ENCODE measurements at places on chromosomes 11 and 22. TPM values are rescaled to one million over a fixed set of nuclear protein-coding genes. Genes with fewer than 3 reads are reported as not detected.

Gene KRTAP5-3
- not detected for total RNA-seq

Gene CYTH4
- total RNA-seq, result under 0.01 TPM

Gene TRIM6
- total RNA-seq, result 5.2 TPM

Gene PHOX2A
- total RNA-seq, result not detected

Gene FAR1
- 57.5 TPM for total RNA-seq

Gene PDE3B
- total RNA-seq, result 0.28 TPM

Gene RBM7
- total RNA-seq, result 48.8 TPM

Gene MYEOV
- total RNA-seq, result 4.8 TPM

Gene GAL
- not detected for total RNA-seq

Gene GPR152
- not detected for total RNA-seq

Gene TIMM10
- 59.2 TPM for total RNA-seq

Gene SIAE
- total RNA-seq, result 18.6 TPM

Gene INPP5J
- under 0.01 TPM for total RNA-seq

Gene EFCAB6
- 2.3 TPM for total RNA-seq

Gene ACR
- total RNA-seq, result not detected

Gene CATSPER1
- 0.19 TPM for total RNA-seq

Gene WBP2NL
- total RNA-seq, result 0.19 TPM

Gene GSTT2
- 0.56 TPM for total RNA-seq

Gene FAM83F
- under 0.01 TPM for total RNA-seq

Gene CBLIF
- not detected for total RNA-seq

Gene STK33
- total RNA-seq, result 0.58 TPM

Gene OR8D1
- under 0.01 TPM for total RNA-seq

Gene GGTLC3
- total RNA-seq, result not detected

Gene RCOR2
- 1.7 TPM for total RNA-seq

Gene SAC3D1
- total RNA-seq, result 18.6 TPM

Gene ARHGAP20
- 2.3 TPM for total RNA-seq

Gene FGF19
- not detected for total RNA-seq

Gene PHETA2
- 16.5 TPM for total RNA-seq

Gene POU2F3
- not detected for total RNA-seq

Gene LYVE1
- 1.5 TPM for total RNA-seq

Gene MGAT3
- total RNA-seq, result 1.3 TPM

All from regular cardiac myocyte (primary cell).